ENCODE measurements at places on chromosomes 4 and X.

DNA sequence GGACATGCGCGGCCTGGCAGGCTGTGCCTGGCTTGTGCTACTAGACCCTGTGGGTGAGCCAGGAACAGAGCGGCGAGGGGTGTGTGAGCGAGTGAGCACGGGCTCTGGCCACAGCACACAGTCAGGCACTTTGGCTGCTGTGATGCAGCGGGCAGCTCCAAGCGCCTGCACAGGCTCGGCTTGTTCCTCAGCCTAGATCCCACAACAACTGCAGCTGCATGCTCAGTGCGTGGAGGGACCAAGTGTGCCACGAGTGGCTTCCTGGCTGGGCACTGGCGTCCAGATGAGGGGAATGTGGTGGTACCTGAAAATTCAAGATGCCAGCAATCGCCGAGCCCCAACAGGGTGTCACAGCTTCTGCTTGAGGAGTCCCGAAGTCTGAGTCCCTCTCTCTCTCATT is 1056.6 kb downstream of the RAPGEF2 start:
- no peak for DNase-seq

GRCh38 chr4:6086846-6087245 is 68.6 kb upstream of the C4orf50 start:
- no peak for DNase-seq

GRCh38 chr4:182074810-182075209 is 168.4 kb upstream of the TENM3 start:
- no peak for DNase-seq

GRCh38 chrX:146055733-146056132 is 238.1 kb downstream of the SLITRK2 start:
- no peak for DNase-seq

DNA sequence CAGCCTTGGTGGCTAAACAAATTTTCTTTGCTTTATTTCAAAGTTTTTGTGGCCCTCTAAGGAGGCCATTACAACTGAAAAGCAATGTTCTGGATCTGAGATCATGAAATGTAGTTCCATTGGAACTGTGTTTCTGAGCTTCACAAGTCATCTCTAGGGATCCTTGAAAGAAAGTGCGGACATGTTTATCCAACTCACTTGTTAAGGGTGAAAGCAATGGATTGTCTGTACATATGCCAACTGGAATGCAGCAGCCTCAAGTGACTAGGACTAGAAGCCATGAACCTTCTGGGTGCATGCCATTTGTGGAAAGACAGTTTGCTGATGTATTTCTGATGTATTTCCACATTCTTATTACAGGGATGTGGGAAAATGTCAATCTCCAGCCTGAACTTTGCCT is 36.7 kb upstream of the KLHL13 start:
- DNase-seq, result no peak

DNA sequence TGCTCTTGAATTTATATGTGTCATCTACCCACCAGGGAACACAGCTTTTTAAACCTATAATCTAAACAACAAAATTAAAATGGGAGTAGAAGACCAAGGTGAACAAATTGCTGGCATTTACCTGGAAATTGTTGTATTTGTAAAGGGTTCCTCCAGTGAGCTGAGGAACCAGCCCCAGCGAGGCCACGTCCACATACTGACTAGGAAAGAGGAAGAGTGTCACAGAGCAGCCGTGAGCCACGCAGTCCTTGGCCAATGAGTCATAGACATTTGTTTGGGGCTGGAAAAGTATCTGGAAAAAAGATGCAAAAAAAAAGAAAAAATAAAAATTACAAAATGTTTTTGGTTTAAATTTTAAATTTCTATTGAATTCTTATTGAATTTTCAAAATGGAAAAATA is 58.7 kb downstream of the METTL14 start:
- no peak for DNase-seq

GRCh38 chr4:125243789-125244397 is 70.9 kb upstream of the FAT4 start:
- DNase-seq, result no peak
